ENCODE measurements at places on chromosomes 16 and 17. TPM values are rescaled to one million over a fixed set of nuclear protein-coding genes. Genes with fewer than 3 reads are reported as not detected.

DNA sequence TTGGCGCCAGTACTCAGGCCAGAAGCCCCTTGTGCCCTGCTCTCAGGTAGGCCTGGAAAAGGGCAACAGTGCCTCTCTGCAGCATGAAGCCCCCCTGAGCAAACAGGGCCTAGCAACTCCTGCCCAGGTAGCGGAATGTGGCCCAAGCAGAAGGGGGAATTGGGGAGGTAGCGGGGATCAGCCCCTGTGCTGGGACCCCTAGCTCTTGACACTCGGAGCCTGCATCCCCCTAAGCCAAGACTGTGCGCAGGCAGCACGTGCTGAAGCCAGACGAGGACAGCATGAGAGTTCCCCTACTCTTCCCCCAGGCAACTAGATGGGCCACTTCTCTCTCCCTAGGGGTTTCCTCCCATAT is 823 bp upstream of the CD2BP2 start:
- no peak for DNase-seq

SRR gene
- total RNA-seq = 3.5 TPM

P2RX5 gene
- 19.6 TPM for total RNA-seq

DNA sequence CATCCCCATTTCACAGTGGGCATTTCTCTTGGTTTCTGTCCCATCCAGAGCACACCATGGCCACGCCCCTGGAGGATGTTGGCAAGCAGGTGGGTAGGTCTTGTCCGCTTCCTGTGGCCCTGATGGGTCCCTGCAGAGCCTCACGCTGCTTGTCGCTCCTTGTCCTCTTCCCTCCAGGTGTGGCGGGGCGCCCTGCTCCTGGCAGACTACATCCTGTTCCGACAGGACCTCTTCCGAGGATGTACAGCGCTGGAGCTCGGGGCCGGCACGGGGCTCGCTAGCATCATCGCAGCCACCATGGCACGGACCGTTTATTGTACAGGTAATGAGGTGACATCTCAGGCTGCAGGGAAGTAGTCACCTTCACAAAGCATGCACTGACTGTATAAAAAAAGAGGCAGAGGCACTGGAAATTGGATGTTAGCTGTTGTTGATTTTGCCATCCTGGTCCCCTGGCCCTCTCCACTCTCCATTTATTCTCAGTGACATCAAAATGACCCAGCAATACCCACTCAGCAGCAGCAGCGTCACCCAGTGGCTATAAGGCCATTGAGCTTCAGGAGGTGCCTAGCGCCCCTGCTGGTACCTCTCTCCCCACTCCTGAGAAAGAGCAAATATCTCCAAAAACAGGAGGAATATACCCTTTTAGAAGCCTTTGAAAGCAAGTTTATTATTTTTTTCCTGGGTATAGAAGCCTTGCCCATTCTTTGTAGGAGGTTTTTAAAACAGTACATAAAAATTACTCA is 13.7 kb downstream of the METTL22 start:
- DNase-seq = no peak

SEPTIN1 gene
- 191 TPM for total RNA-seq

DNA sequence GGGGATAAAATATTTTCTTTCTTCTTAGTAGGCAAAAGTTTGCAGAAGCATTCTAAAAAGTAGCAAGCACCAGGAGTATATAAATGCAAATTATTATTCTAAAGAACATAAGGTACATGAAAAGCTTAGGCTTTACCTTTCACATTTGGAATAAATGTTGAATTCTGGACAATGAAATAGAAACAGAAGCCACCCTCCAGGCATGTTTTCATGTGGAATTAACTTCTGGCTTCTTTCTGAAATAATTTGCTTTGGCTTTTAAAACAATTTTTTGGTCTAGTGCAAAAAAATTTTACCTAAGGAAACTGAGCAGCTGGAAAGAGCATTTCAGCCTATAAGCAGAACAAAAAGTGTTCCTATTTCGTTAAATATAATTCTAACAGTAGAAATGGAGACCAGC is 109.5 kb upstream of the CORO6 start:
- DNase-seq = no peak

DNA sequence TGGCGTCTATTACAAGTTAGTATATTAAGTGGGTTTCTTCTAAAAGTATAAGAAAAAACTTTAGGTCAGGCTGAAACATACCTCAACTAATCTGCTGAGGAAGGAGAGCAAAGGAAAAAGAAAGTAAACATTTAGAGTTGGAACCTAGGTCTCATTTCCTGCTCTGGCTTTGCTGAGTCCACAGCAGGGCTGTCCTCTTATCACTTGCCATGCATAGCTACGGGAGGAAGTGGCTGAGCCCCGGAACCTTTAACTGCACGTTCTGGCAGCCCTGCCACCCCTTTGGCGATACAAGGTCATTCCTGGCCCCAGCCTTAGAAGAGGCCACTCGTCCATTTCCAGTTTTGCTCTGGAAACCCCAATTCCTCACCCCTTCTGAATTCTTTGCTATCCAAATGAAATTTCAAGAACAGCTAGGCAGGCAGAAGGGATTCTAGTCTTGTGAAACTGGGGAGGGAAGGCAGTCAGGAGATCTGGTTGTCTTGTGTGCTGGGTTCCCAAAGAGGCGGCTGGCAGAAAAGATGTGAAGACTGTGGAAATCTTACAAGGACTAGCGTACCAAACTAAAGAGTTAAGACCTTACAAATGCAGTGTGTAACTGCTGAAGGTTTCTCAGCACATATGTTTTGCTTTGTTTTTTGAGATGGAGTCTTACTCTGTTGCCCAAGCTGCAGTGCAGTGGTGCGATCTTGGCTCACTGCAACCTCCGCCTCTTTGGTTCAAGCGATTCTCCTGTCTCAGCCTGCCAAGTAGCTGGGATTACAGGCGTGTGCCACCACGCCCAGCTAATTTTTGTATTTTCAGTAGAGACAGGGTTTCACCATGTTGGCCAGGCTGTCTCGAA is 19.1 kb downstream of the WIPI1 start:
- peak; percentile 37 for DNase-seq

GRCh38 chr16:68275611-68276191 is 11.4 kb downstream of the SLC7A6 start:
- DNase-seq = peak; percentile 59

DNA sequence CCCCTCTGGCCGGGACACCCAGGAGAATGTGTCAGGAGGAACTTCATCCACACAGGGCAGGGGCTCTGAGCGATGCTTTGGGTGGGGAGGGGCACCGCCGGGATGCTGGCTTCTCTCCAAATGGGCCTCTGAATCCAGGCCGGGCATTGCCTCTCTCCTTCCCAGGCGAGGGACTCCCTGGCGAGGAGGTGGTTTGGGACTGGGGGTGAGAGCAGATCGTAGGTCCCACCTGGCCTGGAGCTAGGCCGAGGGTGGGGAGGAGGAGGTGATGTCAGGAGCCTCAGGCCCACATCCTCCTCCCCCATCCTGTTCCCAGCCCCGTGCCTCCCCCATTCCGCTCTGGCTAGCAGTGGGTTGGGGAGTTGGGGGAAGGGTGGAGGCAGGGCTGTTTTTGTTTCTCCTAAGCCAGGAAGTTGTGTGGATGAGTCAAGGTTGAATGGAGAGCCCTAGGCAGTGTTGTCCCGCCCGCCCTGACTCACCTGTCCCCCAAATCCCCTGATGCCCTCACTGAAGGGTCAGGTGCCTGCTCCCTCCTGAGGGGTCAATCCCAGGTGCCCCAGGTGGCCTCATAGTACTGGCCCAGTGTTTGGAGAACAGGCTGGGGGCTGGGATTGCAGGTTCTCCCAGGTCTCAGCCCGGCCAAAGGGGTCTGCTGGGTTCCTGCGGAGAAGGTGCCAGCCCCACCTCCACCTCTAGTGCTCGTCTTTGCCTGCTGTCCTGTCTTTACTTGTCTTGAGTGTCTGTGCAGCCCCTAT is 2.8 kb downstream of the GRB7 start:
- DNase-seq = no peak

KRT20 gene
- not detected for total RNA-seq

DNA sequence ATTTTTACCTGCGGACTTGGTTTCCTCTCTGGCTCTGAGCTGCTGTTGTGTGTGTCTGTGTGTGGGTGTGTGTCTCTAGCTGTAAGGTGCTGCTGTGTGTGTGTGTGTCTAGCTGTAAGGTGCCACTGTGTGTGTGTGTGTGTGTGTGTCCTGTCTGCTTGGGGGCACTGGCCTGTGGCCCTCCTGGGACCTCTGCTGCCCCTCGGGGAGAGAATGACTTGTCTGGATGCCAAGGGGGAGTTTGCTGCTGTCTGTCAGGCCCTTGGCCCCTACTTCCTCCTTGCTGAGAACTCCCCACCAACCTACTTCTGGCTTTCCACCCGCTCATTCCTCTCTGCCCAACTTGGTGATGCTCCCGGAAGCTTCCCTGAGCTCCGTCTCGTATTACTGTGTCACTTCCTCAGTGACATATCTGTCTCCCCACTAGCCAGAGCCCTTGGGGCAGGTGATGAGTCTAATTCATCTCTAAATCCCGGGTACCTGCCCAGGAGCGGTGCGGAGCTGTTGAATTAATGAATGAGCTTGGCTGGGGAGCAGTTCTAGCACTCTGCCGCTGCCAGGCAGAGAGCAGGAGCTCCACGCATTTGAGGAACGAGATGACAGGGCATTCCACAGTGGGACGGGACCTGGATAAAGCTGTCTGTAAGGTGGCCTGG is 3.5 kb upstream of the LASP1NB start:
- DNase-seq = no peak

DNA sequence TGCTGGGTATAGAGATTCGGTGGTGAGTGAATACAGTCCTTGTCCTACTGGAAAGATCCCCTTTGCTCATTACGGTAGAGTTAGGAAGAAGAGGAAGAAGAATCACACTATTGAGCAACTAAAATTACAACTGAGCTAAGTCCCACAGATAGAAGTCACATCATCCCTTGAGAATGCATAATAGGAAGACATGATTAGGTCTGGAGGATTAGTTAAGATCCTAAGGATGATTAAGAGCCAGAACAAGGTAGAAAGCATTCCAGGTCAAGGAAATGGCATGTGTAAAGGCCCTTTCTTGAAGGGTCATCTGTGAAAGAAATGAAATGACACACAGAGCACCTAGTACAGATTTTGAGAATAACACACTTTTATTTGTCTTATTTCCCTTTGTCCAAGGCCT is 503.5 kb downstream of the HAPSTR1 start:
- no peak for DNase-seq

DNA sequence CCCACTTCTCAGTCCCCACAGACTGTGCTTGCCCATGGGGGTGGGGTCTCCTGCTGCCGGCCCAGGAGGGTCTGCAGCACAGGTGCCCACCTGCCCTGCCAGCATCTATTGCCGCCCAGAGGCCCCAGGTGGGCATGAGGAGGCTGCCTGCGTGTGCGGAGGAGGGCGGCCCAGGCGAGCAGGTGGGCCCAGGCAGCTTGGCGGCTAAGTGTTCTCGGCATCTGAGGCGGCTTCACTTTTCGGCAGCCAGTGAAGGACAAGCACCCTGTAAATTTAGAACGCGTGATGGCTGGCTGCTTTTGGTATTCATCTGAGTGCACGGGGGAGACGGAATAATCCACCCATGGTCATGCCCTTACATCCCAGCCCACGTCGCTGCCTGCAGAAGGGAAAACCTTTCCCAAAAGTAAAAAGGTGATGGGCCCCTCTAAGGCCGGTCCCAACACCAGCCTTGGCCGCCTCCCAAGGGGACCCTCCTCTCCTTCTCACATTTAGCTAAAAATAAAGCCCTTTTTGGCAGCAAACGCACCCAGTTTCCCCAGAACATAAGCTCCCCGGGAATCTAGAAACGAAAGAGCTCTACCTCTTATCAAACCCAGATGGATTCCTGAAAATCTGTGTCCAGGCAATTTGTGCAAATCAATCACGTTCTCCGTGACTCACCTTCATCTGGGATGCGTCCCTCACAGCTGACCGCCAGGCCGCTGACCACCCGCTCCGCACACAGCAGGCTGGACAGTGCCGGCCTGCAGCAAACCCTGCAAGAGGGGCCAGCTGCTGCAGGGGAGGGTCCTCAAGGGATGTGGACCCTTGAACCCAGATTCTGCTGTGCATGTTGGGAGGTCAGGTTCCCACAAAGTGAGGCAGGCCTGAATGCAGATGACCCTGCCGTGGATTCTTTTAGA is 79.4 kb downstream of the RBFOX3 start:
- DNase-seq = no peak

- no peak for DNase-seq
Observed at GRCh38 chr17:36736201-36737156, 135.1 kb downstream of the MRM1 start.

GRCh38 chr16:56506941-56507340 is 12.9 kb downstream of the BBS2 start:
- no peak for DNase-seq

ANKRD13B gene
- 6.4 TPM for total RNA-seq

- DNase-seq = peak; percentile 88
Observed at GRCh38 chr17:7336240-7337175, at the start of gene ACAP1. Gene ACAP1, plus strand, starts transcription at chr17:7336529. Its CDS starts 206 bp downstream, at chr17:7336735.

DNA sequence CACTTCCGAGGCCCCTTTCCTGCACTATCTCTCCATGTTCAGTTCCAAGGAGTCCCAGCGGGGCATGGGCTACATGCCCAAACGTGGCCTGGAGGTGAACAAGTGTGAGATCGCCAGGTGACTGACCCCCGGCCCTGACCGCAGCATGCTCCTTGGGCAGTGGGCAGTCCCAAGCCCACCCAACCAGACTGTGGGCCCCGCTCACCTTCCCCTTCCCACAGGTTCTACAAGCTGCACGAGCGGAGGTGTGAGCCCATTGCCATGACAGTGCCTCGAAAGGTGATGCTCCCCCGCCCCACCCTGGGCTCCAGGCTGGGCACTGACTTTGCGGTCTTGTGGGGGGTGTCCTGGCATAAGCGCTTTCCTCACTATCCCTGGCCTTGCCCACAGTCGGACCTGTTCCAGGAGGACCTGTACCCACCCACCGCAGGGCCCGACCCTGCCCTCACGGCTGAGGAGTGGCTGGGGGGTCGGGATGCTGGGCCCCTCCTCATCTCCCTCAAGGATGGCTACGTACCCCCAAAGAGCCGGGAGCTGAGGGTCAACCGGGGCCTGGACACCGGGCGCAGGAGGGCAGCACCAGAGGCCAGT is 4.7 kb downstream of the CORO1A start:
- no peak for DNase-seq

DNA sequence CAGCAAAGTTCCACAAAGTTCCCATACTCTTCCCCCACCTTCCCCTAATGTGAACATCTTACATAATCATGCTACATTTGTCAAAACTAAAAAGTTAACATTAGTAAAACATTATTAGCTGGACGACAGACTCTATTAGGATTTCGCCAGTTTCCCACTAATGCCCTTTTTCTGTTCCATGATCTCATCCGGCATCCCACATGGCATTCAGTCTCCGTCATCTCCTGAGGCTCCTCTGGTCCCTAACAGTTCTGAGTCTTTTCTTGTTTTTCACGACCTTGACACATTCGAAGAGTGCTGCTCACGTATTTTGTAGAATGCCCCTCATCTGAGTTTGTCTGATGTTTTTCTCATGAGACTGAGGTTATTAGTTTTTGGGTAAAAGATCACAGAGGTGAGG is 8.8 kb upstream of the MPRIP start:
- no peak for DNase-seq

CIBAR2 gene
- total RNA-seq = not detected

- no peak for DNase-seq
Observed at GRCh38 chr17:39325528-39326240, 75.7 kb downstream of the FBXL20 start.

- DNase-seq = no peak
Observed at GRCh38 chr16:10561001-10561400, 19.4 kb downstream of the EMP2 start.

CD300H gene
- not detected for total RNA-seq

SNAI3 gene
- total RNA-seq = 19.1 TPM

SHISA9 gene
- not detected for total RNA-seq

LPO gene
- not detected for total RNA-seq

GRCh38 chr17:19724501-19725420 is 8.4 kb upstream of the SLC47A2 start:
- DNase-seq = peak; percentile 24

Measured in T-cell (primary cell).